ENCODE measurements at places on chromosomes 4 and X.

DNA sequence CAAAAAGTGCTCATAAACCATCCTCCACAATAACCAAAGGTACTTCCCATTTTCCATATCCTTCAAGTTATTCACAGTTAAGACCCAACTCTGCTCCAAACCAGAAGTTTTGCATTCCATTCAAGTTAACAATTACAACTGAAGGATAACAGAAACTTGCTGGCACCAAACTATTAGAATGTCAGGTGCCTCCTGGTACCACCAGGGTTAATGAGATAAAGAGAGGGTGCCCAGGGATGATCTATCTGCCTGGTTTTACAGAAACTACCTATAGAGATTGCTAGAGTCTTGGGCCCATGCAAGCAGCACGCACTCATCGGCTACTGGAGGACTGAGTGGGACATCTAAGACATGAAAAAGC lies 114.6 kb downstream of the RBM47 start:
- DNase-seq = no peak

GRCh38 chr4:101790521-101791181 lies at the start of gene BANK1:
TSS of gene BANK1 (plus strand) at chr4:101790730. CDS start at chr4:101790881, 151 bp downstream.
- no peak for DNase-seq

DNA sequence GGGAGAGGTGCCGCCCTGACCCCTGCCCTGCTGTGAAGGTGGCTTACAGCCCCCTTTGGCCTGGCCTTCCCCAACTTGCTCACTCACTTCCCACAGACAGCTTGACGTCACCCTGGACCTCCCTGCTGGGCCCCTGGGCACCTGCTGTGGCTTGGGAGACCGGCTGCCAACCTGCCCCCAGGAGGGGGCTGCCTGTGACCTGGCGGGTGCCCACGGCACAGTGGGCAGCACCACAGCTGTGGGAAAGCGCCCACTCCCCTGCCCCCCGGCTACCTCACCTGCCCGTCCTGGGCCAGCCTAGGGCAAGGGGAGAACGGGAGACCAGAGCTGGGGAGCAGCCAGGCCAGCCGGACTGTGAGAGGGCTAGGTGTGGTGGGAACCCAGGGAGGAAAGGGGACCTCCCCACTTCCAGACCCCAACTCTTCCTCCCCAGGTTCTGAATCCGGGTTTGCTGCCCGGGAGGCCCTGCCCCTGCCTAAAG lies 2.4 kb upstream of the ZFP92 start:
- no peak for DNase-seq

- DNase-seq = no peak
Measured at GRCh38 chr4:79237851-79238250, 88.0 kb downstream of the NAA11 start.

- no peak for DNase-seq
Measured at GRCh38 chrX:152989292-152989658, 4.6 kb downstream of the PNMA5 start.

GRCh38 chr4:102799816-102800215 lies 27.5 kb downstream of the UBE2D3 start:
- no peak for DNase-seq

DNA sequence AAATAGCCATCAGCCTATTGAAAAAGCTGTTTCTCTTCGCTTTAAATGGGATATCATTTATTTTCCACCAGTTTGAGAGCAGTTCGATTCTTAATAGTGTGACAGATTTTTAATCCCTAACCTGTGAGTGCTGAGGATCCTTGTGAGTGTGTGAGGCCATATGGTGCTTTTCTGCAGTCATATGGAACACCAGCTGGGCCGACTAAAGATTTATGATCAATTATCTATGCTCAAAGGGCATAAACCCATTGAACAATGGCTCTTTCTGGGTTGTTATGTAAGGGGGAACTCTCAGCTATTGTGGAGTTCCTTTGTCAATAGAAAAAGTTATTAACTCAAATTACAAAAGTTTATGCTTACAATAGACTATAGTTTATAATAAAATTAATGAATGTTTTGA lies 1003.6 kb downstream of the FAT4 start:
- DNase-seq = no peak

DNA sequence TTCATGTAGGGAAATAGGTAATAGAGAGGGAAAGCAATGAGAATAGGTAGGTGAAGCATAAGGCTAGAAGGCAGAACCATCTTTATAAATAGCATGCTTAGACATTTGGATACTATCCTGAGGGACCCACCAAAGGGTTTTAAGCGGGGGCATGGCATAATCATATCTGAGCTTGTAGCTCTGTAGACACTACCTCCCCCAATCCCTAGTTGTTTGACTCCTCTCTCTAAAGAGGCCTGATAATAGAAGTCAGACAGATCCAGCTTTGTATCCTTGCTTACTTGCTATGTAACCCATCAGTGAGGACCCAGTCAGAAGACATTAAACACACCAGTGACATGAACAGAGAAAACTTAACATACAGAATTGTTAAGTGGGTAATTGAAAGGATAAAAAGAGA lies 58.7 kb downstream of the SCFD2 start:
- DNase-seq = no peak

GRCh38 chrX:38311743-38312142 lies 15.6 kb downstream of the RPGR start:
- DNase-seq = no peak

- DNase-seq = no peak
Measured at GRCh38 chr4:125389713-125390112, 75.0 kb downstream of the FAT4 start.

DNA sequence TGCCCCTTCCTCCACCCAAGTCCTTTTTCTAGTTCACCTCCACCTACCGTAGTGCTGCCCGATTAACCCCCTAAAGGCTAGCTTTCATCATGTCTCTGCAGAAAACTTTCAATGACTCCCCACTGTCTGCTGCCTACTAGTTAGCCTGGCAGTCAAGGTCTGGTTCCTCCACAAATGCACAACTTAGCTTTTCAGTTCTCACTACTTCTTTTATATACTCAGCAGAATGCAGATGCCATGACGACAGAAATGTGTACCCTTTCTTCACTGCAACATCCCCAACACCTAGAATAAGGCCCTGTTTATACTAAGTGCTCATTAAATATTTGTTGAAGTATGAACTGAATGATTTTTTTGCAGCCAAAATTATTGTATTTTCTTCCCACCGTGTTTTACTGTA lies 30.9 kb upstream of the RASGEF1B start:
- DNase-seq = no peak

DNA sequence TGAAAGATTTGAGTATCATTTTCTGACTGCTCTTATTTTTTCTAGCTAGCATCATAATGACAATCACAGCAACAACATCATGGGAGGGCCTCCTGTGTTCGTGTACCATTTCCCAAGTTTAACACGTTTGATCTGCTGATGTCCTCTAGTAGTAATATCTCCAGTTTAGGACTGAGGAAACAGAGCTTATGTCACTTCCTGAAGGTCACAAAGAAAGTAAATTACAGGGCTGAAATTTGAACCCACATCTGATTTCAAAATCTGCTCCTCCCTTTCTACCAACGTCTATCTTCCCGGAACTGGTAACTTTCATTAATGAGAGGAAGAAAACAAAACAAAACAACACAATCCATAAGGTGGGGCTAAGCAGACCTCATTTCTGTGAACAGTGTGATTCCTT lies 302.7 kb downstream of the PACRGL start:
- DNase-seq = no peak

- no peak for DNase-seq
Measured at GRCh38 chr4:101393256-101393655, 45.9 kb upstream of the PPP3CA start.

- DNase-seq = no peak
Measured at GRCh38 chr4:170003071-170004070, 22.8 kb downstream of the MFAP3L start.

GRCh38 chr4:172997217-172997609 lies 171.4 kb upstream of the GALNT7 start:
- DNase-seq = no peak

GRCh38 chrX:22373766-22374165 lies 101.1 kb downstream of the CBLL2 start:
- DNase-seq = no peak

- DNase-seq = no peak
Measured at GRCh38 chrX:87299563-87300160, 217.9 kb upstream of the KLHL4 start.

DNA sequence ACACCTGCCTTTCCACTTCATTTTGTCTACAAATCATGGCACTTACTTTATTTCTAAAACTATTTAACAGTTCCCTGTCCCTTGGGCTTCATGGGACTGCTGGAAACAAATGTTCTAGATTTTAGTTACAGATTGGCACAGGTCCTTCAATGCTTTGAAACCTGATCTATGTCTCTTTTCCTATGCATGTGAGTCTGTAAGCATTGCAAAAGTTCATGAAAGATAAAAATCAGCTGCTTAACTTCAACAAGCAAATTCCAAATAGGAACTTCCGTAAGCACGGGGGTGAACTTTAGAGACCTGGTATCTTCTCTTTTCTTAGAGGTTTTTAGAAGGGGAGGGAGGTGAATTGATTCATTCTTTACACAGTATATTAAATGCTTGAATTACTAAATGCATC lies 9.5 kb downstream of the LGI2 start:
- DNase-seq = no peak

DNA sequence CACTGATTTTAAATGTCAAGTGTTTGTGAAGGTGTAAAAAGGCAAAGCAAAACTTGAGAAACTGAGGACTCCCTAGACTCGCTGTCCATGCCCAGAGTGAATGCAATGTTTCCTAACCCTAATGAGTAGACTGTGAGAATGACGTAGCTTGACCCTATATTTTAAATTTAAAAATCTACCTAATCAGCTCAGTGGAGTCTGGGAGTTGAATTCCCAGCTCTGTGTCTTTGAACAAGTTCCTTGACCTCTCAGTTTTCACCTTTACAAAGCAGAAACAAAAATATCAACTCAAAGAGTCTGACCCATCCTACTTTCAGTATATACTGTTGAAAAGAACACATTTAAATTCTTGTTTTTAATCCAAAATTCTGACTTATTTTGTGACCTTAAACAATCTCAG lies 2.3 kb downstream of the FGA start:
- DNase-seq = no peak

GRCh38 chrX:55206162-55206941 lies 13.8 kb upstream of the PAGE5 start:
- no peak for DNase-seq

- no peak for DNase-seq
Measured at GRCh38 chr4:105624530-105624929, 72.1 kb downstream of the ARHGEF38 start.

- no peak for DNase-seq
Measured at GRCh38 chrX:47992095-47992380, 11.8 kb downstream of the ZNF182 start.

GRCh38 chr4:59057804-59058203 lies 1947.6 kb upstream of the IGFBP7 start:
- no peak for DNase-seq

- DNase-seq = no peak
Measured at GRCh38 chr4:72375073-72375736, 193.8 kb downstream of the ADAMTS3 start.

- no peak for DNase-seq
Measured at GRCh38 chr4:53510321-53510720, 81.0 kb downstream of the LNX1 start.

DNA sequence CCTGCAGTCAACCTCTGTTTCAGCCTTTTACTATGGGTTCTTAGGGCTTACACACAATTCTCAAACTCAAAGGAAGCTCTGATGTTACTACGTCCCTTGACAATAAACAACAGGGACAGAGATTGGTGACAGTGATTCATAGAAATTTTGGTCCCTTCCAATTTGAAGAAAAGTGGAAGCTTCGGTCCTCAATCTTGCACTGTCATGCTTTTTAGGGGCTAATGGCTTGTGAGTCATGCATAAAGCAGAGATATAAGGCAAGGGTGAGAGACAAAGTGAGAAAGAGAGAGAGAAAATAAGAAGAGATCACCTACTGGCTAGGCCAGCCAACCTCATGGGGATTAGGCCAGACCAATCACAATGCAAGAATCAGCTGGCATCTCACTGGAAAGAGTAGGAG lies 63.2 kb upstream of the STARD8 start:
- DNase-seq = no peak

DNA sequence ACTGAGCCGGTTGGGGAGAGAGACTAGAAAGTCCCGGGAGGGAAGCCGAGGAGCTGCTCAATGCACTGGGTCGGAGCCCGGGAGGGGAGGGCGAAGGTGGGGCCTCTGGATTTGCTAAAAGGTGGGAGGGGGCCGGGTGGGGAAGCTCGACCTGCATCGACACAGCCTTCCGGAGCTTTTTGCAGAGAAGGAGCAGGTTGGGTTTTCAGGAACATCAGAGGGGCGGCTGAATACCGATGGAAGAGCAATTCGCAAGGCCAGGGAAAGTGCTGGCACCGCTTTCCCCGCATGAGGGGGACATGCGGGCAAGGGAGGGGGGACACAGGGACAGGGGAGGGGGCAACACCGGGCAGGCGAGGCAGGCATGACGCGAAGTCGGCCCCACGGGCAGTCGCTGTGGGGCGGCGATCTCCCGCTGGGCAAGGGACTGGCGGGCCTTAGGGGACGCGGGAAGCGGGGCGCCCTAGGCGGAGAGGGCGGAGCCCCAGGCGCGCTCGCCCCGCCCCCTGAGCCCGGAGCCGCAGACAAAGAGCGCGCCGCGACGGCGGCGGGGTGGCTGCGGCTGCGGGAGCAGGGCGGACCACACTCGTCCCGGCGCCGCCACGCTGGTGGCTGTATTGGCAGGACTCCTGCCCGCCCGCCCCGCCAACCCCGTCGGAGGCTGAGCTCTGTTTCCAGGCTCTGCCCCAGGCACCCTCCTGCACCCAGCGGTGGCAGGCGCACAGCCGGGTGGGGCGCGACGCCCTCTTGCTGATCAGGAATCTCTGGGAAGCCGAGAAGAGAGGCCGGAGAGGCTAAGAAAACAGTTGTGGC lies 11.6 kb downstream of the PDZD4 start:
- no peak for DNase-seq

- no peak for DNase-seq
Measured at GRCh38 chr4:111269439-111269838, 646.6 kb upstream of the PITX2 start.

DNA sequence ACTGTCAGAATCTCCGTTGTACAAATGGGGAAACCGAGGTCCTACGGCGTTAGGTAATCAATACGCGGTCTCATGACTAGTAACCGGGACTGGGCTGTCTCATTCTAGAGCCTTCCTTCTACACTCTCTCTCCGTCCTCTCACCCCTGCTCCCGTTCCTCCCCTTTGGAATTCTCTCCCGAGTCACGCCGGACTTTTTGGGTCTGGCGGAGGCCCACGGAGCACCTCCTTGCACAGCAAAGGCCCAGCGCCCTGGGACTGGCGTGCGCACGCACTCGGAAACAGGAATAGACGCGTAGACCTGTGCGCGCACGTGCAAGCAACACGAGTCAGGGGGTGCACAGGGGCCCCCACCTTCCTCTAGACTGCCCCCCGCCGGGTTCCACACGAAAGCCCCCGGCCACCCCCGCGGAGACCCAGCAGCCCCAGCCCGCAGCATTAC lies 361 bp downstream of the QDPR start:
- no peak for DNase-seq

DNA sequence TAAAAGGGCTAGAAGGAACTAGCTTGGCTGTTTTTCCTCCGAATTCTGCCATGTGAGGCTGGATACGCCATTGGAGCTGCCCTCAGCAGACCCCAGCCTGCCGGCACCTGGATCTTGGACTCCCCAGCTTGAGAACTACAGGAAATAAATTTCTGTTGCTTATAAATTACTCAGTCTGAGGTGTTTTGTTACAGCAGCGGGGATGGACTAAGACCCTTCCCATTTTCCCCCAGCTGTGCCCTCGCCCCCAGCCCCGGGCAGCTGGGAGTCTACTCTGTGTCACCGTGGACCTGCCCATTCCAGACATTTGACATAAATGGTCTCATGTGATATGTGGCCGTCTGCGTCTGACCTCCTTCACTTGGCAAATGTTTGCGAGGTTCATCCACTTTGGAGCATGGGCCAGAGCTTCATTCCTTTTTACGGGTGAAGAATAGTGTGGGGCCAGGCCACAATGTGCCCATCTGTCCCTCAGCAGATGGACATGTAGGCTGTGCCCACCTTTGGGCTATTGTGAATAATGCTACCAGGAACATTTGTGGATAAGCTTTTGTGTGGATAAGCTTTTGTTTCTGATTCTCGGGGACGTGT lies 30.7 kb upstream of the SPON2 start:
- DNase-seq = no peak
